Astrocyte of the cerebellum (primary cell): ENCODE measurements at places on chromosomes 16 and 17.

- DNase-seq: no peak
Measured at GRCh38 chr16:12271006-12271405, 294.5 kb downstream of the SNX29 start.

DNA sequence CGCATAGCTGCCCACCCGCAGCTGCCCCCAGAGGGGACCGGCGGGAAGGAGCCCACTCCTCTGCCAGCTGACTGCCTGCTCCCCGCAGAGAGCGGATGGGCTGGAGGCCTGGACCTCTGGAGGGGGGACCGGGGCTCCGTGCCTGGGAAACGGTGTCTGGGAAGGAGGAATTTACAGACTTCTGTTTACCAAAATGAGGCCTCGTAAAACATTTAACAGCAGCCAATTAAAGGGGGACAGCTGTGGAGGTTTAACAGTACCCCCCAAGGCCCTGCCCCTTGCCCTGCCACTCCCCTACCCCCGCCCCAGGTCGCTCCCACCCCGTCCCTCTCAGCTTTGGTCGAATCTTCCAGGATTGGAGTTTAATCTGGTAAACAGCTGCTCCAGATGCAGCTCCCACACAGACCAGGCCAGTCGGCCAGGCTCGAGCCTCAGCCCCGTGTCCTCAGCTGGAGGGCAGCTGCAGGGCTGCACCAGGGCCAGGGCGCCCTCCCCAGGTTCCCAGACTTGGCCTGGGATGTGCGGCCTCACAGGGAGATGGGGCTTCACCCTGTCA lies 41.1 kb downstream of the BAHCC1 start:
- no peak for DNase-seq

DNA sequence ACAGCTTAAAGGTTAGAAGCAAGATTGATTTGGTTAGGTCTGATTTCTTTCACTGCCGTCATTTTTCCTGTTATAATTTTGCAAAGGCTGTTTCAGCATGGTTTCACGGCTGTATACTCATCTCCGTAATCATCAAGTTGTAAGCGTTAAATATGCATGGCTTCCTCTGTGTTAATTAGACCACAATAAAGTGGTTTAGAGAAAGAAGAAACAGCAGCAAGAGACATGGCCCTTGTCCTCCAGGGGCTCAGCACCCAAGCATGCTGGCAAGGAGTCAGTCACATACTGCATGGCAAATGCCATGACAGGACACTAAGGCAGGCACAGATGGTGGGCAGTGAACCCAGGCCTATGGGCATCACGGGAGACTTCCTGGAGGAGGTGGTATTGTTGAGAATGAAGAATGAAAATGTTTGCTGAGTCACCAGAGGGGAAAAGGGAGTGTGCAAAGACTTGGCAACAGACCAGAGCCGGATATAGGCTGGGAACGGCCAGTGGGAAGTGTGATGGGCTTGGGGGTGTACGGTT lies 61.4 kb upstream of the PLCG2 start:
- DNase-seq: no peak

- DNase-seq: no peak
Measured at GRCh38 chr16:49623501-49624266, 232.2 kb downstream of the ZNF423 start.

- DNase-seq: no peak
Measured at GRCh38 chr16:87496447-87496801, 3.6 kb upstream of the ZCCHC14 start.

DNA sequence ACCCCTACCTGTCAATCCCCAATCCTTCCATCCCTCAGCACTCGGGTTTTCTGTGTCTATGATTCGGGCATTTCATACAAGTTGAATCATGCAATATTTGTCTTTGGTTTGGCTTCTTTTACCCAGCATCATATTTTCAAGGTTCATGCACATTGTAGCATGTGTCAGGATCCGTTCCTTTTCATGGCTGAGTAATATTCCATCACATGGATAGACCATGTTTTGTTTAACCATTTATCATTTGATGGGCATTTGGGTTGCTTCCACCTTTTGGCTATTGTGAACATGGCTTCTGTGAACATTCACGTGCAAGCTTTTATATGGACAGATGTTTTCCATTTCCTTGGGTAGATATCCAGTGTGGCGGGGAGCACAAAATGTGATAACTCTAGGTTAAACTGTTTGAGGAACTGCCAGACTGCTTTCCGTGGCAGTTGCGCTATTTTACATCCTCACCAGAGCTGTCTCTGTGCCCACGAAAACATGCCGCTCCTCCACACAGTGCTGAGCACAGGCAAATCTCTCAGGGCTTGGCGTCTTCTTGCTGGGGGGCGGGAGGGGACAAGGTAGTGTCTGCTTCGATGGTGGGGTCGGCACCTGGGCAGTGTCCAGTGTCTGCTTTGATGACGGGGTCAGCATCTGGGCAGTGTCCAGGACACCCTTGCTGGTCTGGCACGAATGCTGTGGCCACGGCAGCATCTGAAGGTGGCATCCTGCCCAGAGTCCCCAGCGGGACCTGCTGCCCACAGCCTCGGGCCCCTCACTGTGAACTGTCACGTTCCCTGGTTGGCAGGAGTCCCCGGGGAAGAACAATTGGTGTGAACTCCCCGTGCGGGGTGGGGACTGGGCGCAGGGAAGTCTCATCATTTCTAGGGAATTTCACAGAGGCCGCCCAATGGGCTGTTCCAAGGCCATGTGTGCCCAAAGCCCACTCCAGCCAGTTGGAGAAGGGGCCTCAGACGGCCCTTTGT lies 32.4 kb upstream of the JPH3 start:
- DNase-seq: no peak

DNA sequence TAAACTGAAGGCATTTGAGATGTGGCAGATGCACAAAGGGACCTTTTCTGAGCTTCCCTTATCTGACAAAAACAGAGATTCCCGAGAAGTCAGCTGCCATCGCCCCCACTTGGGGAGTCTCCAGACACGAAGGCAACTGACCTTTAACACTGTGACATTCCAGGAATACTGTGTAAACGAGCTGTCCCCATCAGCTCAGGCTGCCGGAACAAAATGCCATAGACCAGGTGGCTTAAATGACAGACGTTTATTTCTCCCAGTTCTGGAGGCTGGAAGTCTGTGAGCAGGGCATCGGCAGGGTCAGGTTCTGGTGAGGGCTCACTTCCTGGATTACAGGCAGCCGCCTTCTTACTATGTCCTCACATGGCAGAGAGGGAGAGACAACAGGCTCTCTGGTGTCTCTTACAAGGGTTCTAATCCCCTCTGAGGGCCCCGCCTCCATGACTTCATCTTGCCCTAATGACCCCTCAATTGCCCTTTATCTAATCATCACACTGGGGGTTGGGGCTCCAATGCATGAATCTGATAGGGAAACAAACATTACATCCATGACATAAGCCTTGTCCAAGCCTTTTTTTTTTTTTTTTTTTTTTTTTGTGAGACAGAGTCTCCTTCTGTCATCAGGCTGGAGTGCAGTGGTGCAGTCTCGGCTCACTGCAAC lies 178.5 kb upstream of the RPL38 start:
- DNase-seq: no peak

GRCh38 chr16:85401370-85401916 lies 211.7 kb upstream of the GSE1 start:
- no peak for DNase-seq

DNA sequence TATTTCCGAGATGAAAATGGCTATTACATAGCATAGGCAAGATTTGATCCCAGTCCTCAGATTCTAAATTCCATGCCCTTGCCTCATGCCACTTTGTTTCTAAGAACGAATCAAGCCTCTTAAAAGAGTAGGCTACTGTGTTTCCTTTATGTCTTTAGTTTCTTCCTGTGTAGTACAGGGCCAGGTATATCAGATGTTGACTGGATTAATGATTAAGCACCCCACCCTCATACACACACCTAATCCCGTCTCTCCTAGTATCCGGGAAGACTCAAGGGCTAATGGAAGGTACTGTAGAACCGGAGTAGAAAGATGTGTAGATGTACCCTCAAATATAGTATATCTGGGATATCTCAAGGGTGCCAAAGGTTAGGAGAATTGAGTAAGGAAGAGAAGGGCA lies 6.7 kb downstream of the TOM1L1 start:
- DNase-seq: no peak

- DNase-seq: no peak
Measured at GRCh38 chr16:17403156-17403809, 67.5 kb downstream of the XYLT1 start.

DNA sequence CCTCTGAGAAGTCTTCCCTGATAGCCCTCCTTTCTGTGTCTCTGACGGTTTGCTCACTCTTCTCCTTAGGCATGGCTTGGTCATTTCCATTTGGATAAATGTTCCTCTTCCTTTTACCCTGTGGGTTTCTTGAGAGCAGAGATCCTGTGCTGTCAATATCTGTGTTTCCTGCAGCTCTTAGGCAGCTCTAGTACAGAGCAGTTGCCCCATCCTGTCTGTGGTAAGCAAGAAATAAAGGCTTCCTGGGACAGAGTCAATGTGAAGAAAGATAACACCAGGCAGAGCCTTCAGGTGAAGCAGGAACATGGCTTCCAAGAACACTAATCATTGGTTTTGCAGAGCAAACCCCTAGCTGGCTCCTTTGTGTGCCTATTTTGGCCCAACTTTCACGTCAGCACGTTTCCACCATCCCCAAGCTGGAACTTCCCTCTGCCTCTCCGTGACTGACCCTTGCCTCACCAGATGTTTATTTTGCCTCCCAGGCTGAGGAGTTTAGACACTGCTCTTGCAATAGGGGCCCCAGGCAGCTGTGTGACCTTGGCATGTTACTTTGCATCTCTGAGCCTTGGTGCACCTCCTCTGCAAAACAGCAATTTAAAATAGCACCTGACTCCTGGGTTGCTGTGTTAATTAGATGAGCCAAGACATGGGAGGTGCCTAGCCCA lies 49.6 kb upstream of the SIAH1 start:
- DNase-seq: no peak

DNA sequence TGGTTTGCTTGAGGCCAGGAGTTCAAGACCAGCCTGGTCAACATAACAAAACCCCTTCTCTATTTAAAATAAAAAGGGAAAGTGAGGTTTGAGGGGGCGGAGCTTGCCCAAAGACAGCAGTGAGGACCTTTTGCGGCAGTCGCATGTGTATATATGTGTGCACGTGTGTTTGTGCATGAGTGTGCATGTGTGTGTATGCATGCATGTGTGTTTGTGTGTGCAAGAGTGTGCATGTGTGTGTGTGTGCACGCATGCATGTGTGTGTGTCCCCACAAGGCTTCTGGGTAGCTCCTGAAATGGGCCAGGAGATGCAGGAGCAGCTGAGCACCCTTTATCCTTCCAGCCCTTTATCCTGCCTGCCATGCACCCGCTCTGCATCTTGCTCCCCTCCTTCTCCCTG lies 9.0 kb downstream of the RHBDL3 start:
- DNase-seq: no peak

GRCh38 chr17:72774236-72774635 lies 318.3 kb downstream of the SLC39A11 start:
- no peak for DNase-seq

GRCh38 chr16:4855804-4856203 lies 8.5 kb downstream of the UBN1 start:
- no peak for DNase-seq

GRCh38 chr17:8949061-8949661 lies 16.3 kb downstream of the PIK3R5 start:
- no peak for DNase-seq

DNA sequence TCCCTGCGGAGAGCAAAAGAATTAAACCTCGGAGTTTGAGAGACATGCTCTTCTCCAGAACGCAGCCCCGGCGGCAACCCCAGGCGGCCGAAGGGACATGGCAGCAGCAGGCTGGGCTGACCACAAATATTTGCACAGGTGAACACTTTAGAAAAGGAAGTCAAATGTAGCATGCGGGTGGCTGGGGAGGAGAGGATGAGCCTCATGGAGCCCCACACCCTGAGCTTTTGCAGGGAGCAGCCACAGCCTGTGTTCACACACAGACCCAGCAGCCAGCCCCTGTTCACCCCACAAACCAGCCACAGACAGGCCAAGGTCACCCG lies 17.8 kb downstream of the HS3ST6 start:
- DNase-seq: no peak

DNA sequence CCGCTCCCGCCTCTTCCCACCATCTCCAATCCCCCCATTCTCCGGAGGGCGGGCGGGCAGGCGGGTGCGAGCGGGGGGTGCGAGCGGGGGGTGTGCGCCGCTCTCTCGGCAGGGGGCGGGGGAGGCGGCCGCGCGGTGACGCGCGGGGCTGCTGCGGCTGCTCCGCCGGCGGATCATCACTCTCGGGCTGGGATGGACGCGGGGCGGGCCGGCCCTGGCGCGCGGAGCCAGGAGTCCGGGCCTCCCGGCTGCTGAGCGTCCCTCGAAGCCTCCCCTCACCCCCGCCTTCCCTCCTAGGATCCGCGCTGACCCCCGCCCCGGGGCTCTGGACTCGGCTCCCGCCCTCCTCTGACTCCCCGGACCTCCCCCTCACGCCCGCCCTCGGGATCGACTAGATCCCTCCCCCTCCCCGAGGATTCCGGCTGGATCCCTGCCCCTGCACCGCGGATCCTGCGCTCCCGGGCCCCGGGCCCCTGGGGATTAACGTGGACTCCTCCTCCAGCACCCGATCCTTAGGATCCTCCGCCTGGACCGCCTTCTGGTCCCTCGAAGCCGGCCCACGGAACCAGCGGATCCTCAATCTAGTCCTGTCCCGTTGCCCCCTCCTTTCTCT lies 946 bp upstream of the TMEM256 start:
- no peak for DNase-seq

GRCh38 chr17:50853781-50854180 lies 12.4 kb downstream of the TOB1 start:
- no peak for DNase-seq

- no peak for DNase-seq
Measured at GRCh38 chr17:72205822-72206221, 85.0 kb downstream of the SOX9 start.

- DNase-seq: no peak
Measured at GRCh38 chr16:75229172-75230031, 10.6 kb downstream of the CTRB1 start.

GRCh38 chr17:70539132-70539924 lies 370.0 kb downstream of the KCNJ2 start:
- no peak for DNase-seq

DNA sequence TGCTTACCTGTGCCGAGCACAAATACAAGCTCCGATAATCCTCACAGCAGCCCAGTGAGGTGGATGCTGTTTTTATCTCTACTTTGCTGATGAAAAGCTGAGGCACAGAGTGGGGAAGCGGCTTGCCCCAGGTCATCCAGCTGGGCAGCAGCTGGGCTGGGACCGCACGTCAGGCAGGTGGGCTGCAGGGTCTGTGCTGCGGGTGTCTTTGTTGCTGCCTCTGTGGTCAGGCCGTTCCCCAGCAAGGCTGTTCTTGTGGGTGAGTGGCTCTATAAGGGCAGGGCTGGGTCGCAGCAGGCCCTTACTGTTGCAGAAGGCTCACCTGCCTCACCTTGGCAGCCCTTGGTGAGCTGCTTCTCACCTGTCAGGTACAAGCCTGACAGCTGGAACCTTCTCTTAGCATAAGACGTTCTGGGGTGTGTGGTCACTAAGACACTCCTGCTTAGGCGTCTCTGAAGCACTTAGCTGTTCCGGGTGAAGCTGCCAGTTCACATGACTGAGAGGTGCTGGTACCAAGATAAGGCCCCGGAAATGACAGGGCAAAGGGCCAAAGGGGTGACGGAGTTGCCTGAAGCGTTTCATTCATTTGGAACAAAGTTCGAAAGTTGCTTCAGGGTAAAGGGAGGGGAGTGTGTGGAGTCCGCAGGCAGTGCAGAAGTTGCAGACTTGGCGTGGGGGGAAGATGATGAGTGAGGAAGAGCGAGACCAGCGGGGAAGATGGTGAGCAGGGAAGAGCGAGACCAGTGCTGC lies 17.4 kb downstream of the IRF8 start:
- DNase-seq: no peak

- no peak for DNase-seq
Measured at GRCh38 chr16:4574919-4575705, 19.0 kb downstream of the C16orf96 start.
